Right renal cortex interstitium (tissue), 3 donors: ENCODE measurements at places on chromosomes 12 and 14. TPM values are rescaled to one million over a fixed set of nuclear protein-coding genes. Genes with fewer than 3 reads are reported as not detected.

HHIPL1 gene
- polyA plus RNA-seq, result 1.5 TPM

RASAL1 gene
- polyA plus RNA-seq, result 7.6 TPM

DNA sequence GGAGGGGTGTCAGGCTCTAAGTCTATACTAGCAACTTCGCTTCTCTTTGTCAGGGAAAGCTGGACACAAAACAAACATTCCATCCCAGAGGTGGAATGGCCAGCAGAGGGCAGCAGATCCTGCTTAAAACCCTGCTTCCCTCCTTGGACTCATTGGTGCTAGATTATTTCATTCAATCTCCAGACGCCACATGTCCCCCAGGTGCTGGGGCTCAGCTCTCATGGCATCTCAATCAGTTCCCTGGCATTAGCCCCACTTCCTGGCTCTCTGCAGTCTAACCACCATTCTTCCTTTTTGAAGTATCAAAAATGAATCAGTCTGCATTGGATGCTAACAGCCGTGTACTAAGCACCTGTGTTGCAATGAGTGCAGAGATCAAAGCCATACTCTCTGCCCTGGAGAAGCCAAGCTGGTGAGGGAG, 8.1 kb upstream of the PPP1R1A start:
- DNase-seq, result no peak

GRCh38 chr12:29208936-29209701, 60.0 kb downstream of the FAR2 start:
- DNase-seq, result no peak

- DNase-seq, result no peak
Measured at GRCh38 chr14:65703521-65703920, 291.0 kb downstream of the FUT8 start.

DNA sequence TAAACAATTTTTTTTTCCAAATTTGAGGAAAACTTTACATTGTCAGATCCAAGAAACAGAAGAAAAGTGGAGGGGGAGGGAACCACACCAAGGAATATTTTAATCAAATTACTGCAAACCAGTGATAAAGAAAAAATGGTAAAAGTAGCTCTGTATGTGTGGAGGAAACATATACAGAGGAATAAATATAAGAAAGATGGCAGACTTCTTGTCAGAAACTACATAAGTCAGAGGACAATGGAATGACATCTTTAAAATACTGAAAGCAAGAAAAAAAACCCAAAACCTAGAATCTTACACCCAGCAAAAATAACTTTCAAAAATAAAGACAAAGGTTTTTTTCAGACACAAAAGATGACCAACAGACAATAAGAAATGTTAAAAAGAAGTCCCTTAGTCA, 10.2 kb upstream of the LLPH start:
- DNase-seq, result no peak

- no peak for DNase-seq
Measured at GRCh38 chr12:45166056-45166455, 49.8 kb upstream of the ANO6 start.

GRCh38 chr14:70708717-70709570, 67.2 kb downstream of the TTC9 start:
- DNase-seq, result no peak
